ENCODE measurements at places on chromosomes 2 and 18. TPM values are rescaled to one million over a fixed set of nuclear protein-coding genes. Genes with fewer than 3 reads are reported as not detected.

- DNase-seq = no peak
Measured at GRCh38 chr18:44687421-44687820, 6.7 kb downstream of the SETBP1 start.

DNA sequence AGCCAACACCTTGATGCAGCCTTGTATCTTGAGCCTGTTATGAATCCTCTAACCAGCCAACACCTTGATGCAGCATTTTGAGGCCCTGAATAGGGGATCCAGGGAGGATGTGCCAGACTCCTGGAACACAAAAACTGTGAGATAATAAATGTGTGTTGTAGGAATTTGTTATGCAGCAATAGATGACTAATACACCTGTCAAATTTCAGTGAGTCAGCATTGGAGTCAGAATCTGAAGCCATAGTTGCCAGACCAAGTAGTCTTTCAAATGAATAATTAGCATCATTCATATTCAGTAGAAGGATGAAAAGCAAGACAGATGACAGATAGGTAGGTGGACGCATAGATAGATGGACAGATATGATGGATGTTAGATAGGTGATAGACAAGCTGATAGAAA is 942.5 kb upstream of the SLC39A10 start:
- DNase-seq = no peak

DNA sequence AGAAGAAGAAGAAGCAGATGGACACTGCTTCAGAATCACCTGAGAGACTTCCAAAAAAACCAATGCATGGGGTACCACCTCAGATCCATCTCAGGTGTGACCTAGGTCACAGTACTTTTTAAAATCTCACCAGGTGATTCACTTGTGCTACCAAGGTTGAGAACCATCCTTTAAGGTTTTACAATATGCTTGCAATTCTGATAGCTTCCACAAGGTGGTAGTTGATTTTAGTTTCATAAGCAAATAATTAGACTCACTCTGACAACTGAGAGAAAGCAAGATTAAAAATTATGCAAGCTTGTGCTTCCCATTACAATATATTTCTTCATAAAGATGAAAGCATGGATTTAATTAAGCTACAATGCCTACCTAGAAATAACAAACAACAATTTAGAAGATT is 355.1 kb downstream of the EN1 start:
- no peak for DNase-seq

- DNase-seq = no peak
Measured at GRCh38 chr2:70045405-70045804, 41.9 kb upstream of the PCBP1 start.

DNA sequence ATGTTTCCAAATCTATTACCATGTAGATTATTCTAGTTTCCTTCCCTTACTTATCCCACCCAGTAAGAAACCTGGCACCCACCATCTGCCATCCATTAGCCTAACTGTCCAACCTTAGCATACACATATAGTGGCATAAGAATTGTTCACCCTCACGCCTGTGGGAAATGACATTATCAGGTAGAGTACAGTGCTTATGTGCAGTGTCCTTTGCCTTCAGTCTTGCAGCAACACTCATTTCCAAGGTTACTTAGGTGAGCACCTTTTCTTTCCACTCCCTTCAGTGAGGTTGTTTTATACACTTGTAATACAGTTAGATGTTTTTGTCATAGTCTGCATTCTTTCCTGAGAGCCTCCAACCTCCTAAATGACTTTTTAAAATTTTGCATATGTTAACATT is 18.1 kb downstream of the AQP12B start:
- DNase-seq = no peak

GRCh38 chr2:124186801-124187200 is 161.7 kb downstream of the CNTNAP5 start:
- no peak for DNase-seq

DNA sequence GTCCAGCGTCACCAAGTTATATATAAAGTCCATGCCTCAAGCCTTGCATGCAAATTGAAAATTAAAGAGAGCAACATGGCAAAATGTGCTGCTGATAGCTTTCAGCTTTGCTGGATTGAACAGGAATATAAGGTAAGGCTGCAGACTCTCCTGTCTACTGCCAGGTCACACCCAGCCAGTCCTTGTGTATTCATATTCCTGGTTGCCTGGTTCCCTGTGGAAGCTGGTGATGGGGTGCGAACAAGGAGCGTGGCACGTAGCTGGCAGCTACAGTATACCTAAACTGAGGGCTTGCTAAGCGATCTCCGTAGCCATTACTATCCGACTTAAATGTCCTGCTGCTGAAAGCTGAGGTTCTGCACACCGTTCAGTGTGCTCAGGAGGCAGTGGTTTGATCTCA is 50.1 kb upstream of the NOSTRIN start:
- DNase-seq = no peak

DNA sequence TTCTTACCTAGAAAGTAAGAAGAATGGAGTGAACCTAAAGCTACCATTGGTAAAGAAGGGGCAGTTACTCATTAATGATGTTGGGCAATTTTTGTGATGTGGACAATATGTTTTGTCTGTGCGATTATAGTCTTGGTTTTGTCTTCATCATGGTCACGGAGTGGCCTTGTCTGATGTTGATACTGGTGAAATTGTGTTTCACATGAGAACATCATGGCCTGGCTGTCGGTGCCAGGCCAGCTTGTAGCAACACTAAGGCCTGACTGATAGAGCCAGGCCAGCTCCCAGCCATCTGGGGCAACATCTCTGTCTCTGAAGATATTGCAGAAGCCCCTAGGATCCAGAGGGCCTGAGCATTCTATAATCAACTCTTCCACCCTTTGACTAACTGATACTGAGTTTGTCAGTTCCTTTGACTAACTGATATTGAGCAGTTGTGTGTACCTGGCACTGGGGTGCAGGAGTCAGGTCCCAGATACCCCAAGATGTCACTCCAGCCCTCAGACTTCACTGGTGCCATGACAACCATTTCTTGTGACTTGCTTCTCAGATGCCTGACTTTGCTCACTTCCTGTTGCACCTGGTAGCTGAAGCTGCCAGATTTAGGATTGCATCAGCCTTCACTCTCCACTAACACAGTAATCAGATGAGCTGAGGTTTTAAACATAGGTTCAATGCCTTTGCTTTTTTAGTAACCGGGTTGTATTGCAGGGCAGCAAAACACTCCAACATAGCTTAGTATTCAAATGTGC is 62.5 kb downstream of the RPIA start:
- no peak for DNase-seq

The TRABD2A gene
- total RNA-seq = 53.6 TPM

The ZAP70 gene
- 164 TPM for total RNA-seq

The SCN9A gene
- total RNA-seq = not detected
